ENCODE measurements at places on chromosomes 13 and 19.

GRCh38 chr13:29540799-29541198, 54.7 kb downstream of the SLC7A1 start:
- DNase-seq, result no peak

DNA sequence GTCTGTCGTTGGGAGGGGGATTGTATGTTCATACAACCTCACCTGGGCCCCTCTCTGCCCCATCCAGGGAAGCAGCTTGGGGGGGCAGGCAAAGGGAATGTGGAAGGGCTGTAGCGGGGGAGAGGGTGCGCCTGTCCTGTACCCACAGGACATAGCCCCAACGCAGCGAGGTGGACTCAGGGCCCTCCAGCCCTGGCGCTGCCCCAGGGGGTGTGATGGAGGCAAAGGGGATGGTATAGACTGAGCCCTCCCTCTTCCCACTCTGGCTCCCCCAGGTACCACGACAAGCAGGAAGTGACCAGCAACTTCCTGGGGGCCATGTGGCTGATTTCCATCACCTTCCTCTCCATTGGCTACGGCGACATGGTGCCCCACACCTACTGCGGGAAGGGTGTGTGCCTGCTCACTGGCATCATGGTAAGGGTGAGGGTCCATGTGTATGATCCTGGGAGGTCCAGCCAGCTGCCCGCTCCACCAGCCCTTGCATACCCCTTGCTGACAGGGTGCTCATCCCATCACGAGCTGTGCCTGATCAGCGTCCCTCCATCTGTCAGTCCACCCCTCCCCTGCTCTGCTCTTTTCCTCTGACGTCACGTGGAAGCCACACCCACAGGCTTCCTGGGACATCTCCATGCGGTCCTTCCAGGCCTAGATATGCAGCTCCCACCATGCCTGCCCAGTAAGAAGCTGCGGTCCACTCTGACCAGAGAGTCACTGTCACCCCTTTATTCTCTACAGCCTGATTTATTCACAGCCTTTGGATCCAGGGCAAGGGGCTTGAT, 18.3 kb downstream of the KCNN1 start:
- no peak for DNase-seq

DNA sequence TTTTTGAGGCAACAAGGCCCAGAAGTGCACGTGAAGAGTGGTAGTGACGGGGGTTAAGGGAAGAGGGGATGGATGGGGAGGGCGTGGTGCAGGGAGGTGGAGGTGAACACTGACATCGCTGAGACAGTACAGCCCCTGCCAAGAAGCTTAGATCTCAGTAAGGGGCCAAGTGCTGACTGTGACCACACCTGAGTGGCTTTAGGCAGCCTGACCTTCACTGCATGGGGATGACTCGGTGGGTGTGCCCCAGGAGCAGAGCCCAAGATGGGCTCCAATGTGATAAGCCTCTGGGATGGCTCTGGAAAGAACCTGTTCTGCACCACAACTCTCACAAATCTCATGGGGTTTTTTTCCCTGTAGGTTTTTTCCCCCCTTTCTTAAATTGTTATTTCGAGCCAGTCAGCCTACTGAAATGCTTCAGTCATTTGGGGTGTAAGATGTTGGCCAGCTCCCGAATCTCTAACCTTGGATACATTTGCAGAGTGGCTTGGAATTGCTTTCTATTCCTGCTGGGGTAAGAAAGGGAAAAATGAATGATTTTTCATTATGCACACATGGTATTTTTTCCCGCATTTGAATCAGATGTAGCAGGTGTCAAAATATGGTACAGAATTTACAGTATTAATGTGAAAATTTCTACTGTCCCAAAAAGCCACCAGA, 165.0 kb downstream of the TM9SF2 start:
- no peak for DNase-seq

GRCh38 chr13:104949840-104950740, 1585.4 kb downstream of the EFNB2 start:
- DNase-seq, result no peak

DNA sequence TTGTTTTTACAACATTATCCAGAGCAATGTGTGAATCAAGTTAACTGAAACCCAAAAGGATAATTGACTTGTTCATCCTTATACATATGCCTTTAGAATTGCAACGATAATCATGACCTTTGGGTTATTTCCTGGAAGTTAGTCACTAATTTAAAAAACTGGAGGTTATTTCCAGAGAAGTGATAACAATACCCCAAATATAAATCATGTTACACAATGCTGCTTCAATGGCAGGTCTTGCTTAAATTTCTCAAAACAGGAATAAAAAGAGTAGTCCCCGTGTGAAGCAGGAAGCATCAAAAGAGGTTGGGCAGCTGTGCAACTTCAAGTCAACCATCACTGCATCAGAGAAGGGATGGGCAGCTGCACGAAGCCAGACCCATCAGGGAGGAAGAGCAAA, 134.4 kb downstream of the EFNB2 start:
- no peak for DNase-seq

- no peak for DNase-seq
Measured at GRCh38 chr13:79108914-79109643, 297.0 kb downstream of the RBM26 start.

- no peak for DNase-seq
Measured at GRCh38 chr19:13652810-13653590, 111.3 kb upstream of the MRI1 start.

- DNase-seq, result peak; percentile 24
Measured at GRCh38 chr13:94309576-94309975, 169.9 kb downstream of the DCT start.

- no peak for DNase-seq
Measured at GRCh38 chr19:588741-589692, 664 bp upstream of the HCN2 start.

DNA sequence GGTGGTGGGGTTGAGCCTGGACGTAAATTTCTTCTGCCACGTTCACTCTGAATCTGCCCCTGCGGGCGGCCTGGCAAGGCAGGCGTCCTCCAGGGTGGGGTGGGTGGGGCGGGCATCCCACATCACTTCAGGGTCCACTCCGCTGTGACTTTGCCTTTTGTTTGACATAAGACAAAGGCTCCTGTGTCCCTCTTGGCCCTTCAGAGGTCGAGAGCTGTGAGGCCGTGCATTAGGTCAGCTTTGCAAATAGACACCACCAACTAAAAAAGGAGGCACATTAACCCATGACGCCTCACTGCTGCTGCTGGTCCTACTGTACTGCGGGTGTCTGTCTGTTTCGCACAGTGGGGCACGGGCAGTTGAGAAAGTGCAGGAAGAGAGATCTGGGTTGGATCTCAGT, 10.5 kb upstream of the ZNF536 start:
- no peak for DNase-seq

DNA sequence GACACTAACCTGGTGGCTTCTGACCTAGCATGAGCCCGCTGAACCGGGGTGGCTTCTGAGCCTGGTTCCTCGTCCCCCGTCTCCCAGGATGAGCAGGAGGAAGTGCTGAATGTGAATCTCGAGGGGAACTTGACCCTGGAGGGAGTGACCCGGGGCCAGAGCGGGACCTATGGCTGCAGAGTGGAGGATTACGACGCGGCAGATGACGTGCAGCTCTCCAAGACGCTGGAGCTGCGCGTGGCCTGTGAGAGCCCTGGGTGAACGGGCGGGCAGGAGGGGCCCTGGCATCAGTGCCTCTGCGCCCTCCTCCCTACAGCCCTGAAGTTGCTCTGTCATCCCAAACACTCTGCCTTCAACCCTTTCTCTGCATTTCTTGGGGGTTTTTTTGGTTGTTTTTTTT, 5.6 kb downstream of the BCAM start:
- DNase-seq, result no peak

DNA sequence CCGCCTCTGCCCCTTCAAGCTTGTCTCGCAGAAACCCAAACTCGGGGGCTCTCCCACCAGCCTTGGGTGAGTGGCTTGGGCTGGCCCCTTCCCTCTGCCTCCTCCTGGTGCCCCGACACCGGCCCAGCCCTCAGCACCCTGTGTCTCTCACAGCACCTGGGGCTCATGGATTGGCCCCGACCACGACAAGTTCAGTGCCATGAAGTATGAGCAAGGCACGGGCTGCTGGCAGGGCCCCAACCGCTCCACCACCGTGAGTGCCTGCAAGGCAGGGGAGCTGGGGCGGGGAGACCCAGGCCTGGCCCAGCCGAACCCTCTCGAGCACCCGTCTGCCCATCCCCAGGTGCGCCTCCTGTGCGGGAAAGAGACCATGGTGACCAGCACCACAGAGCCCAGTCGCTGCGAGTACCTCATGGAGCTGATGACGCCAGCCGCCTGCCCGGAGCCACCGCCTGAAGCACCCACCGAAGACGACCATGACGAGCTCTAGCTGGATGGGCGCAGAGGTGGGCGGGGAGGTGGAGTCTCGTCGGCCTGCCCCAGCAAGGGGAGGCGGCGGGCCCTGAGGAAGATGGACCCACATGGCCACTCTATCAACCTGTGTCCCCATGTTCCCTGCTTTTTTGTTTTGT, 13.6 kb downstream of the PRKCSH start:
- no peak for DNase-seq

- no peak for DNase-seq
Measured at GRCh38 chr19:32191921-32192320, 153.5 kb upstream of the ZNF507 start.

GRCh38 chr19:47510516-47511127, 4.2 kb downstream of the NAPA start:
- no peak for DNase-seq

DNA sequence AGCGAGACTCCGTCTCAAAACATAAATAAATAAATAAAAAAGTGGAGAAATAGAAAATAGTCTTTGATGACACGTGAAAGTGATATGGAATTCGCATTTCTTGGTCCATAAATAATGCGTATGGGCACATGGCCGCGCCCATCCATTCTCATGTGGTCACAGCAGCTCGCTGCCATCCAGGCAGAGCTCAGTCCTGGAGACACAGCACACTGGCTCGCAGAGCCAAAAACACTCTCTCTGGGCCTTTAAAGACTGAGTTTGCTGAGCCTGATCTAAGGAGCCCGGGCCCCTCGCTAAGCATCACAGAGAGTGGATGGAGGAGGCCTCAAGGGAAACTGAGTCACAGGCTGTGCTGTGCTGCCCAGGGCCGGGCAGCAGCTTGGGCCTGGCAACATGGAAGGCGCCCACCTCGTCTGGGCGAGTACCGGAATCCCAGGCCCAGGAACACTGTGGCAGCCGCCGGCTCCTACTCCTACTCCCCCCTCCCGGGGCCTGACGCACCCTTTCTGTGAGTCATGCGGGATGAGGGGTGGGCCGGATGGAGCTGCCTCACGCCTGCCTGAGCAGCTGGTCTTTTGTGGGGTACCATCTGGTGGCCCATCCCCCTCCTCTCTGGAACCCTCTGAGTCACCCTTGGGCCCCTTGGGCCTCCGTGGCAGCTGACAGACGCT, 28.9 kb upstream of the CACTIN start:
- DNase-seq, result peak; percentile 99

DNA sequence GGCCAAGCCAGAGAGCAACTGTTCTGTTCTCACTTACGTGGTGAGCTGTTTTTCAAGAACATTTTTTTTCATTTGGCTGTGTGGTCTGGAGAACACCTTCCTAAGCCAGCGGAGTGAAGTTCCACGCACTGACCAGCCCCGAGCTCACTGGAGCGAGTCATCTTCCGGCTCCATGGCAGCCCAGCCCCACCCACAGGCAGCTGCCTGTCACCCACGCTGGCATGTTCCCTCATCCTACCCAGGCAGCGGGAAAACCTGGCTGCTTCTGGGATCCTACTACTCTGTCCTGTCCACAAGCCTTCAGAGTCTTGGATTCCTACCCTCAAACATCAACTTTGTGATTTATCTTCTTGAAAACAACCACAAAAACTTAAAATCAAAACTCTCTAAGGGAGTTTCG, 76.2 kb downstream of the GGACT start:
- DNase-seq, result peak; percentile 12

GRCh38 chr13:38866649-38867048, 124.0 kb downstream of the STOML3 start:
- DNase-seq, result peak; percentile 2

GRCh38 chr13:46885018-46885417, 11.8 kb downstream of the HTR2A start:
- DNase-seq, result peak; percentile 53

GRCh38 chr13:88552966-88553365, 881.8 kb downstream of the SLITRK5 start:
- no peak for DNase-seq

GRCh38 chr13:99663908-99664307, 162.6 kb downstream of the TM9SF2 start:
- DNase-seq, result no peak

- no peak for DNase-seq
Measured at GRCh38 chr13:71522941-71523526, 344.0 kb downstream of the DACH1 start.

GRCh38 chr13:71758828-71759227, 108.2 kb downstream of the DACH1 start:
- no peak for DNase-seq

GRCh38 chr19:4140237-4140711, 13.2 kb upstream of the CREB3L3 start:
- peak; percentile 67 for DNase-seq

DNA sequence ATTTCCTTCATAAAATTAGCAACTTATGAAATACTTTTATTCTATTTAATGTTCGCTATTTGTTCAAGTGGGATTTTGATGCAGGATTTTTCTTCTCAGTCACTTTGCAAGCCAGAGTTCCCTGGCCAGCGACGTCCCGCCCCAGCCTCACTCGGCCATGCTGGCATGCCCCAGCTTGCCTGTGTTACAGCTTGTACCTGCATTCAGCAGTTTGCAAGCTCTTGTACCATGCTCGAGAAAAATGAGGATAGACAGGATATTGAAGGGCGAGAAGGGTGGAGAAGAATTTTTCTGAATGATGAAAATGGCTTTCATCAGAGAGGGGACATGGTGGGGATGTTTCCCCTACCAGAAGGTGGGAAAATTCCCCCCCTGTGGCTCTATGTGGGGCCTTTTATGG, 2180.2 kb upstream of the PCDH20 start:
- no peak for DNase-seq

GRCh38 chr19:14379294-14380065, 1.8 kb upstream of the ADGRE5 start:
- DNase-seq, result no peak

GRCh38 chr13:46844431-46844830, 47.5 kb upstream of the ESD start:
- DNase-seq, result no peak

DNA sequence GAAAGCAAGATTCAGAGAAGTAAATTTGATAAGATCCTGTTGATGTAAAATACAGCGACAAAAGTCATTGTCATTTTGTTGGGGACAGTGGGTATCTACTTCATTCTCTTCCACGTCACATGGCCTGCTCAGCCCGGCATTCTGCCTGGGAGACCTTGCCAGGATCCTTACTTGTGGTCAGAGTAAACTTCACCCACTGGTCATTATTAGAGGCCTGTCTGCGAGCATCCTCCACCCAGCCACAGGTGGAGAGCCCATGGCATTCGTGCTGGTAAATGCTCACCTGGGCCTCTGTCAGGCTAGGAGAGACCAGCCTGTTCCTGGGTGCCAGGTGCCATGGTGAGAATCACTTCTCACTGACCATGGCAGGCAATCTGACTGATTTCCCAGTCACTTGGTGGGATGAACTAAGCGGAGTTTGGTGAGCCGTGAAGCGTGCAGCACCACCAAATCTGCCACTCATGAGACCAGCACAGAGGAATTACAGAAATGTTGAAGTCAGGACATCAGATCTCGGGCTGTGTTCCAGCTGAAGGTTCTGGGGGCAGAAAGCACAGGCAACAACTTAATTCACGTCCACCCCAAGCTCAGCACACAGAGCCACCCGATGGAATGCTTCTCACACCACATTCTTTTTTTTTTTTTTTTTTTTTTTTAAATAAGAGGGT, 107.0 kb downstream of the SIPA1L3 start:
- DNase-seq, result no peak

- DNase-seq, result no peak
Measured at GRCh38 chr13:34431827-34432581, 510.1 kb upstream of the NBEA start.

GRCh38 chr13:108494991-108495645, 134.3 kb upstream of the MYO16 start:
- no peak for DNase-seq
